Activated T-helper 2 cell treated with anti-CD3 and anti-CD28 coated beads, Interferon-gamma antibody, Interleukin-2, Interleukin-4, amounts not matched to agents 10 μg/mL and 5 μg/mL and 100 μg/mL, durations not matched to agents 14 hours and 24 hours and 36 hours (primary cell): ENCODE measurements at places on chromosomes 6 and 20.

GRCh38 chr6:141492521-141493284, 640.0 kb upstream of the GJE1 start:
- H3K4me3 ChIP-seq, result no peak overlapping the region
- DNase-seq, result no peak
- no peak overlapping the region for H3K27ac ChIP-seq
- H3K27me3 ChIP-seq, result no peaks in the 10 kb centered on the region

DNA sequence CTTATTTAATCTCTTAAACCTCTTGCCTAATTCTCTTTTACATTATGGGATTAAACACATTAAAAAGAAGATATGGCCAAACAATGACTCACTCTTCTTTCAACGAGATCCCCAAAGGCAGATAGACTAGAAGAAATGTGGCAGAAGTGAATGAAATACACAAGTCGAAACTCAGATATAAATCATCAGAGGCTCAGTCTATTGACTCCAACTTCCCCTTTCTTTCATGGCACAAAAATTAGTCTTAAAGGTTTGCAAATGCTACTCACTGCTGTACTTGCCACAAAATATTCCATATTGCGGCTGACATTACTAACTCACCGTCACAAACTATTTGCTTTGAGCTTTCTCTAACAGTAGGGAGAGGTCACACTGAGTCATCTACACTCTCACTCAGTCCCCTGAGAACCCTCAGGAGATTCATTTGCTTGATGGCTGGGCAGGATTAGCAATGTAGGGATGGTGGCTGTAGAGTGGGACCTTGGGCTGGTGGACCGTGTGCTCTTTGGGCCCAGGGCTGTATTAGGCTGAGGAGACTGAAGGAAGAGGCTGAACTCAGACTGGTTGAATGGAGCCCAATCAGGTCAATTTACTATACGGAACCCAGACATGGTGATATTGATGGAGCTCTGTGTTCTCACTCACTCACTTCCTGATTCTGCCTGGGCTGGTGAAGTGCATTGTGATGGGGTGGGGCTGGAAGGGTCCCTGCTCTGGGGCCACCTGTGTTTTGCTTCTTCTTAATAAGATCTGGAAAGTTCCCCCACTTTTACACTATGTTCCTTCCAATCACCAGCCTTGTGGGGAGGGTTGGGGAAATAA, 42.8 kb upstream of the UBR2 start:
- no peaks in the 10 kb centered on the region for H3K27me3 ChIP-seq
- no peak overlapping the region for H3K4me3 ChIP-seq
- peaks cover 18% of the 10 kb centered on the region for H3K4me1 ChIP-seq
- H3K27ac ChIP-seq, result peak overlapping the region; percentile 90
- H3K36me3 ChIP-seq, result peaks cover 2% of the 10 kb centered on the region
- DNase-seq, result no peak

DNA sequence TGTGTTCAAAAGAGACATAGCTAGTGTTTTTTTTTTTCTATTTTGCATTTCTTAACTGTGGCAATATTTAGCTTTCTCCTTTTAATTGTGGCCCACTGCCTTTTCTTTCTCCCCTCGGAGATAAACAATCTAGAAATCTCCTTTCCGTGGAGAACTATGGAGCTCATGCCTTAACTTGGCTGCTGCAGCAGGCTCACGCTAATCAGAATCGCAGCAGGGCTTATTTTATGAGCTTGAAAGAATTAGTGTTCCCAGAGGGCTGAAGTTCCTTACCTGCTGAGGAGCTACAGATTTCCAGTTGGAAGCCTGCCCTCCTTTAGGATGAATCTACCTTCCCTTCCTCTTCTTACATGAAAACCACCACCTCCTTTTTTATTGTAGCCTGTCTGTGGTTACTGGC, 35.6 kb downstream of the CTNNBL1 start:
- H3K4me3 ChIP-seq, result no peak overlapping the region
- H3K4me1 ChIP-seq, result peaks cover 15% of the 10 kb centered on the region
- peaks cover 15% of the 10 kb centered on the region for H3K36me3 ChIP-seq

DNA sequence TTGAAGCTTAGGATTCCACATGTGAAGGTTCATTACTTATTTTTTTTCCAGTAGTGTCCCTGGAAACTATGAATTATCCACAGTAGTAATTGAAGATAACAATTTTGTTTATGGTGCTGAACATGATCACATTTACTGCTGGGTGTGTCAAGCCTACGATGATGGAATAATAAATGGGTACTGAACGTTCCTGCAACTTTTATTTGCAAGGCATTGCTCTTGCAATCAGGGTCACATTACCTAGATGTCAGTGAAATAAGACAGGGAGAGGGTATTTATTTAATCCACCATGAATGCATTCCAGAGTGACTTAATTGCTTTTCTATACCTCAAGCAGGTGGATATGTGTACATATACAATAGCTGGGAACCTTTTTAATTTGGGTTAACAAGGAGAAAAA, 27.0 kb upstream of the MLIP start:
- H3K4me1 ChIP-seq, result no peaks in the 10 kb centered on the region
- H3K27ac ChIP-seq, result no peak overlapping the region
- H3K27me3 ChIP-seq, result no peaks in the 10 kb centered on the region
- H3K36me3 ChIP-seq, result no peaks in the 10 kb centered on the region
- no peak for DNase-seq

DNA sequence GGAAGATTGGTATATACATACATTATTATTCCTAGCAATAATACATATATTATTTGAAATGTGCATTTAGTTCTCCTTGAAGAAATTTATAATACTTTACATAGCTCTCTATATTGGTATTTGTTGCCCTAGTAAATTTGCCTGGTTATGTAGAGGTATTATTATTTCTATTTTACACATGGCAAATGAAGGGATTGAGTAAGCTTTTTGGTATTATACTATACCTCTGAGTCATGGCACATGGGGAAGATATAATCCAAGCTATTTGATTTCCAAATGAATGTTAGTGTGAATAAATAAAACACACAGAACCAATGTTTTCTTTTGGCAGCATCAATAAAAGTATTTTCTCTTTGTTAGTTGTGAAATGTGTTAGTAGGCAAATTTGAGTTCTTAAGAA, 409.6 kb upstream of the SLC35B3 start:
- H3K4me3 ChIP-seq, result no peak overlapping the region
- no peak overlapping the region for H3K27ac ChIP-seq
- DNase-seq, result no peak
- H3K4me1 ChIP-seq, result no peaks in the 10 kb centered on the region
- H3K27me3 ChIP-seq, result no peaks in the 10 kb centered on the region

GRCh38 chr20:45306431-45306982, at the start of gene RBPJL:
TSS of gene RBPJL (plus strand) at chr20:45306840. CDS start at chr20:45306923, 83 bp downstream.
- peaks cover 25% of the 10 kb centered on the region for H3K4me1 ChIP-seq
- no peaks in the 10 kb centered on the region for H3K36me3 ChIP-seq
- H3K27me3 ChIP-seq, result peaks cover 25% of the 10 kb centered on the region
- no peak within 1 kb of the TSS for H3K4me3 ChIP-seq
- H3K27ac ChIP-seq, result no peak within 1 kb of the TSS

- H3K4me1 ChIP-seq, result peaks cover 39% of the 10 kb centered on the region
- peaks cover 20% of the 10 kb centered on the region for H3K27me3 ChIP-seq
- peak; percentile 36 for DNase-seq
- H3K27ac ChIP-seq, result no peak overlapping the region
- peak overlapping the region; percentile 30 for H3K4me3 ChIP-seq
Observed at GRCh38 chr20:49768204-49769047, 44.2 kb upstream of the SLC9A8 start.
